ENCODE measurements at places on chromosomes 1 and 21. TPM values are rescaled to one million over a fixed set of nuclear protein-coding genes. Genes with fewer than 3 reads are reported as not detected.

FCER1A gene
- 0.30 TPM for polyA plus RNA-seq

DNA sequence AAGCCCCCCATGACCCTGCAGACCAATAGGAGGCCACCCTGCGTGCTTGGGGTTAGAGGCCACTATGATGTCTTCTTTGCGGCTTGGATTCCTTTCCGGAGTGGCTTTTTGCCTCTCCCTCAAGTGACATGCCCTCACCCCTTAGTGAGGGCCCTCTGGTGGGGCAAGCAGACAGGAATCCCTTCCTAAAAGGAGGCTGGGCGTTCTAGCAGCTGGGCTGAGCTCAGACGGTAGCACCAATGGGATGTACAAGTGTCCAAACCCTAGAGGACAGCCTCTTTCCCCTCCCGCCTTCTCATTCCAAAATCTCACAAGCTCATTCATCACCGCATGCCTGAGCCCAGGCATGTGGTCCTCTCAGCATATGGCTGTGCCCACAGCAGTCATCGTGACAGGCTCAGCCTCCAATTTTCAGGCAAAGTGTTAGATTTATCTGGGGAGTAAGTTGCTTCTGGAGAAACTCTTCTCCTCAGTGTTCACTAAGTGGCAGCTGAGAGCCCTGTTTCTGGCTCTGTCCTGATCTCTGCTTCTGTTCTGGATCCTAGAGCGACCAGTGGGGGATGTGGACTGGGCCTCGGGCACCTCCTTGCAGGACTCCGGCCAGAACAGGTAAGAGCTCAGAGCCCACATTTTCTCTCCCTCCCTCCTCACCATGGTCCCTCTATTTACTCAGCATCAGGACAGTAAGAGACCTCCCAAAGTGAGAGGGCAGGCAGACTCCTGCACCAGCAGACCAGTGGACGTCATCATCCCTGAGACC, 4.8 kb downstream of the KIAA1614 start:
- no peak for DNase-seq

- DNase-seq, result no peak
Measured at GRCh38 chr21:35528116-35529042, 479.3 kb upstream of the RUNX1 start.

DNA sequence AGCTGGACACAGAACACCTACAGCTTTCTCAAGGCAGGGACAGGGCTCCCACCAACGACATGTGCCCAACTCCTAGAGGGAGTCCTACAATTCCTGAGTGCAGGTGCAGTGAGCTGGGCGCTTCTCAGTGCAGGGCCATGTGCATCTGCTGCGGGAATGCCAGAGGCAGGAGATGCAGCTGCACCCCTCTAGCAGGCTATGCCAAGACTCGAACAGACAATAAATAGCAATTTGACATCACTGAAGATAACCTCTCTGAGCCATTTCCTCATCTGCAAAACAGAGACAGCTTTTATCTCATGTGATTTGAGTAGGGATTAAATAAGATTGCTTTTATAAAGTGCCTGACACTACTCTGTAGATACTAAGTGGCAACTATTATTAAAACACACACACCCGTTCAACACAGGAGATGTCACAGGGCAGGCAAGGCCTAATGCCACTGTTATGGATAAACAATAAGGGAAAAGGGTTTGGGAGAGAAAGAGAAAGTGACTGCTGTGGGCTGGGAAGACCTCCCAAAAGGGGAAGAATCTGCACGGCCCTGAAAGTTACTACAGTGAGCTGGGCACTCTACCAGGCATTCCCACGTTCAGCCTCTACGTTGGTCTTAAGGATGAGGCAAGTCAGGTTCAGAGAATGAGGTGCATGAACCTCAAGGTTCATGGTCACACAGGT, 5.7 kb downstream of the SLC9A1 start:
- DNase-seq, result no peak

GRCh38 chr1:17369466-17369865, 2.5 kb upstream of the PADI6 start:
- no peak for DNase-seq

DNA sequence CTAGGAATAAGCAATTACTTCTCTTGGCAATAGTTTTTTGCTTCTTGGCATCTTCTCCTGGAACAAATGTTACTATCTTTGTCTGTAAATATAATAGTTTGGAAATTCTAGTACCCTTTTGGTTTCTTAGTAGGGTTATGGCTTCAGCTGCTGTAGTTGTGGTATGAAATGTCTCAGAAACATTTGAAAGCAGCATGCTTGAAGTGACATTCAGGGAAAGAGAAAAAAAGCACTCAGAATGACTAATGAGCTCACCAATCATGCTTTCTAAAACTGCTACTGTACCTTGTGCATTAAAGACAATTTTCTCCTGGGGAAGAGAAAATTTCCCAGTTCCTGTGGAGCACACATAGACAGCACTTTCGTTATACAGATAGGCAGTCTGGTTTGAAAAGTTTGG, 21.0 kb downstream of the NUP133 start:
- no peak for DNase-seq

DNA sequence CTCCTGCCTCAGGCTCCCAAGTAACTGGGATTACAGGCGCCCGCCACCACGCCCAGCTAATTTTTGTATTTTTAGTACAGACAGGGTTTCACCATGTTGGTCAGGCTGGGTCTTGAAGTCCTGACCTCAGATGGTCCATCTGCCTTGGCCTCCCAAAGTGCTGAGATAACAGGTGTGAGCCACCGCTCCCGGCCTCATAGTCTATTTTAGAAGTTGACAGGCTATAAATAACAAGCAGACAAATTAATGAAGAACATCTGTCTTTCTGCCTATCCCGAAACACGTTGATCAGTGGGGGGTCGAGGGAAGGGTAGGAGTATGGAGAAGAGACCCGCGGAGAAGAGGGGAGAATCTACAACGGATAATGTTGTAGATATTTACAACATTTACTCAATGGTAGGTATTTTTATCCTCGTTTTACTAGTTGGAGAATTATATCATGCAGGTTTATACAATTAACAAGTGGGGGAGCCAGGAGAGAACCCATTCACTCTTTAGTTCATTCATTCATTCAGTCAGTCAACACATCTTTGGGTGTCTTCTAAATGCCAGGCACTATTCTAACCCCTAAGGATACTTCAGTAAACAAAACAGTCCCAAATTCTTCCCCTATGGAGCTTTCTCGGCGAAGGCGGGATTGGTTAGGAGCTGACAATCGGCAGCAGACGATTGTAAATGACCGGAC, 497 bp upstream of the IFNAR2 start:
- DNase-seq, result no peak

GRCh38 chr1:2238361-2239012, 10.4 kb downstream of the SKI start:
- DNase-seq, result no peak

Data from right renal pelvis (tissue), 4 donors.